ENCODE measurements at places on chromosomes 7 and 10. TPM values are rescaled to one million over a fixed set of nuclear protein-coding genes. Genes with fewer than 3 reads are reported as not detected.

Gene PRKAR2B
- total RNA-seq, result 6.8 TPM

Gene CFAP69
- 3.7 TPM for total RNA-seq

- DNase-seq, result peak; percentile 90
Measured at GRCh38 chr10:100969187-100970075, at the start of gene SEMA4G. TSS of gene SEMA4G (plus strand) at chr10:100969504. CDS start at chr10:100972913, 3,409 bp downstream.

Gene C7orf57
- not detected for total RNA-seq

- no peak for DNase-seq
Measured at GRCh38 chr10:119595134-119595675, 1.6 kb downstream of the TIAL1 start.

DNA sequence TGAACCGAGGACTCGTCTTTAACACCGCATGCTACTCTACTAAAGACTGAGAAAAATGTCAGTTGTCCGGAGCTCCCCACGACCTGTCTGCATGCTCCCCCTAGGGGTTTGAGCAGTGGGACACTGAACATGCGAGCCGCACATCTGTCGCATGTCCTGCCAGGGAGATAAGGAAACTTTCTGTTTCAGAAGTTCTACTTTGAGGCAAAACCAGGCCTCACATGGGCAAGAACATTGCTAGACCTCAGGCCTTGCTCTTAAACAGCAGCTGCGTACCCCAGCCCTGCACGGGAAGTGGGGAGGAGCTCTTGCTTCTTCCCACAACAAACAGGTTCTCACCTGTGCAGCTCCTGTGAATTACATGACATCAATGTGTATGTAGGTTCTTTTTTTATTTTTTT is 30.3 kb upstream of the HERPUD2 start:
- DNase-seq, result no peak

Gene ZNF425
- total RNA-seq, result 5.8 TPM

Gene OR6B1
- not detected for total RNA-seq

DNA sequence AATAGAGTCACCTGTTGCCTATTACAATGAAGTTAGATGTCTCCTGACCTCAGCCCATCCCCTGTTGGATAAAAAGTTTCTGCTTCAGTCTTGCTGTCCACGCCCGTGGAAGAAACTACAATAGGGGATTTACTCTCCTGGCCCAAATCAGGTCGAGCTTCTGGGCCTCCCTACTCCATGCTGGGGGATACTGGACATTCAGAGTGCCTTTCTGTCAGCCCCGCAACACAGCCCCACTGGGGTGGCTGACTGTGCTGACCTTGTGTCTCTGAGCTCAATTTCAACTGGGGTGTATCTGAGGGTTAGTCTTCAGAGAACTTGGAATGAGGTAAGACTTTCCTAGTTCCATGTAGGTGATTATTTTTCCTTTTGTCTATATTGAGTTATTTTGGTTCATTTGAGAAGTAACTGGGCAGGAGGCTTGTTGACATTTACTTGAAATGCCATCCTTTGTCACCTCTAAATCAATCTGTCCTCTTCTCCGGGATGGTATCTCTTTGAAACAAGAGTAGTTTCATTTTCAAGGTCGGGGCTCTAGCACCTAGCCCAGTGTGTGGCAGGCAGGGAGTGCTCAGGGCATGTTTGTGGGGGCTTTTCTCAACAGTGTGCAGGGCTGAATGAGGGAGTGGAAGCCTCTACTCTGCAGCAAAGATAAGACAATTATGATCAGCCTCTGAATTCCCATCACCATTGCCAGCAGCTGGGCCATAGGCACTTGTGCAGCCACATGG is 17.7 kb upstream of the CXCL12 start:
- DNase-seq, result peak; percentile 56

GRCh38 chr7:50595491-50596102 is 30.4 kb upstream of the DDC start:
- no peak for DNase-seq

DNA sequence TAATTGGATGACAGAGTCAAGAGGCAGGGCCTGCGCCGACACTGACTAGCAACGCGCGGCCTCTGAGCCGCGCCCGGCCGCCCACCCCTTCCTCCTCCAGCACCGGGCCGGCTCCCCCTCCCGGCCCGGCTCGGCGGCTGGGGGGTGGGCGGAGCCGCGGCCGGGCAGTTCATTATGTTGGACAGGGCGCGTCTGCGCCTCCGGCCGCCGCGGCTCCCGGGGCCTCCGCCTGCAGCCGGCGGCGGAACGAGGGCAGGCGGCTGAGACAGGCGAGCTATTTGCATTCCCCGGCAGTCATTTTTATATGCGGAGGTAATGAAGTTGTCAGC is 106.7 kb downstream of the SNX10 start:
- DNase-seq, result peak; percentile 52

Gene OPN4
- total RNA-seq, result 0.32 TPM

Gene NUTM2B
- total RNA-seq, result 1.3 TPM

Gene NME8
- not detected for total RNA-seq

Gene RAMP3
- total RNA-seq, result 43.5 TPM

Gene CALU
- 28.7 TPM for total RNA-seq

Gene AGBL3
- total RNA-seq, result 0.80 TPM

Gene VWDE
- not detected for total RNA-seq

DNA sequence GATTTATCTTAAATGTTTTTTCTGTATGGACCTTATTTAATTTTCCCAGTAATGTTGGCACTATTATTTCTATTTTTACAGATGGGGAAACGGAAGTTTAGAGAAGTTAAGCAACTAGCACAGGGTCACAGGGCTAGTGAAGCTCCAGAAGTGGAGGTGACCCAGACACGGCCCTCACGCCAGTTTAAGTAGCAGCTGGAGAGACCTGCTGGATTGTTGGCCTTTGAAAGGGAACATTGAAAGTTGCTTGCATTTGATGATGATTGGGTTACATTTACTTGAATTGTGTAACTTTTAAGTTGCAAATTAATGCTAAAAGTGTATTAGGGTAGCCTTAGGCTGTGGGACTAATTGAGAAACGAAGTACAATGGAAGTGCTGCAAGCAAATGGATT is 25.6 kb downstream of the CDK14 start:
- no peak for DNase-seq

Gene ZRANB1
- total RNA-seq, result 32.1 TPM

Gene UPK3BL1
- 41.8 TPM for total RNA-seq

Gene TUBB8
- total RNA-seq, result not detected

DNA sequence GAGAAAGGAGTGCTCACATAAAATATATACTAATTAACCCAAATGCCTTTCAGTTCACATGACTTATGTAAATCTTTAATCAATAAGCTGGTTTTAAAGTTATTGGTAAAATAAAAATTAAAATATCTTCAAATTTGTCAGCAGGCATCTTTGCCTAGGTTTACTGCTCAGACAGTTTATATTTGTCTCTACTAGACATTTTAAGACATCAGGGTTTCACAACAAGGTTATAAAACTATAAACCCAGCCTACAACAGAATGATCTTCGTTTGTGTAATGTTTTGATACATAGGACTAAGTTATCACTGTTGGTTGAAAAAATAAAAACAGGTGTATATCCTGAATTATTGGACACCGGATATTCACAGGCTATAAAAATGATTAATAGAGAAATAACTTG is 67.4 kb downstream of the TYW1B start:
- no peak for DNase-seq

- DNase-seq, result no peak
Measured at GRCh38 chr7:83105948-83106347, 56.7 kb downstream of the PCLO start.

Gene SLC39A12
- not detected for total RNA-seq

Gene CDC14C
- not detected for total RNA-seq

- DNase-seq, result no peak
Measured at GRCh38 chr10:128025951-128026350, 100.3 kb downstream of the MKI67 start.

Gene CHAT
- total RNA-seq, result not detected

Gene LBX1
- total RNA-seq, result not detected

GRCh38 chr7:55019191-55019690 is 424 bp downstream of the EGFR start:
- DNase-seq, result peak; percentile 95

- DNase-seq, result no peak
Measured at GRCh38 chr7:56007891-56008290, 43.4 kb downstream of the PSPH start.

GRCh38 chr10:54904833-54905232 is 103.8 kb upstream of the PCDH15 start:
- no peak for DNase-seq

DNA sequence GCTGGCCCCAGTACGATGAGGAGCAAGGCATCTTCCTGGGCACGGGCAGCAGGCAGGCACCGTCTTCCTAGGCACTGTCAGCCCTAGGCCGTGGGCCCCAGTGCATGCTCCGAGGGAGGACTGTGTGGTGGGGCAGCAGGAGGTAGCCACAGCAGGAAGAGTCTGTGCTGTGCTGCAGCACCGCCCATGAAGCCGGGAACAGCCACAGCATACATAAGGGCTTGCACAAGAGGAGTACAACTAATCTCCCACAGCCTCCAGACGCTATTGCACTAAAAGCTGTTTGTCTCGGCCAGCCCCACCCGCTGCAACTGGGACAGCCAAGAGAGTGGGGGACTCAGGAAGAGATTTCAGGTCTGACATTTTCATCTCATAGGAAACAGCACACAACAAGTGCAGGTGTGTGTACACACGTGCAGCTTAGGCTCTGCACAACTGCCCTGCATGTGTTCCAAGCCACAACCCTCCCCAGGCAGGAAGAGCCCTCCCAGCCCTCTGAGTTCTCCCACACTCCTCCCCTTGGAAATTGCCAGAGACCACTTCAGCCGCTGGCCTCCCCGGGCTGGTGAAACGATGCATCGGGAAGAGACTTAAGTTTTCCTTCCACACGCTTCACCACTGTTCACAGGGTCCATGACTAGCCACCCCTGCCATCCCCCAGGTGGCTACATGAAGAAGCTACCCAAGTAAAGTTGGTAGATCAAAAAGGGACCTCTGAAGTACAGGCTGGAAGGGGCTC is 88.1 kb upstream of the DDC start:
- peak; percentile 91 for DNase-seq

Gene IL6
- 9.1 TPM for total RNA-seq

Gene TSPAN15
- total RNA-seq, result 12.8 TPM

DNA sequence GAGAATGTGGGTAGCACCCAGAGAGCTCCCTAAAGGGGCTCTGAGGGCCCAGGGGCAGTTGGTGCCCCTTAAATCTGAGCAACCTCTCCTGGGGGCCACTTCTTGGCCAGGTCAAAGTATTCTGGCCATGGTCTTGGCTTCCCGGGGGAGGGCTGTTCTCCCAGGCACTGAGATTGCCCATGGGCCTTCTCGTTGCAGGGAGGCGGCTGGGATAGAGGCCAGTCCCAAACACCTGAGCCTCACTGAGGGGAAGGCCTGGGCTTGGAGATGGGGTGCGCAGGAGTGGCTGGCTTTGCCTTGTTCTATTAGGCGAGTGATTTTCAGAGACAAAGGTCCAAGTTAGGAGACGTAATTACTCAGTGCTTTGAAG is 33.5 kb downstream of the ZNF783 start:
- no peak for DNase-seq

DNA sequence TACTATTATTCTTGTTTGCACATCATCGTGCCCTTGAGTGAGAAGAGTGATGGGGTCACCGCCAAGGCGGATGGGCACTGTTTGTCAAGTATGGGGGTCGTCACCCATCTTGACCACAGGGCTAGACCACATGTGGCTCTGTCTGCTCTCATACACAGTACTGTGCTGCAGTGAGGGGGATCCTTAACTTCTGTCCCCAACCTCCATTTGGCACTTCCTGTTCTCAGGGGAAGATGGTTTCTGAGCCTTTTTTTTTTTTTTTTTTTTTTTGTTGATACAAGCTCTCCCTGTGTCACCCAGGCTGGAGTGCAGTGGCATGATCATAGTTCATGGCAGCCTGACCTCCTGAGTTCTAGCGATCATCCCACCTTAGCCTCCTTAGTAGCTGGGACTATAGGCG is 13.6 kb downstream of the WBP1L start:
- DNase-seq, result no peak

DNA sequence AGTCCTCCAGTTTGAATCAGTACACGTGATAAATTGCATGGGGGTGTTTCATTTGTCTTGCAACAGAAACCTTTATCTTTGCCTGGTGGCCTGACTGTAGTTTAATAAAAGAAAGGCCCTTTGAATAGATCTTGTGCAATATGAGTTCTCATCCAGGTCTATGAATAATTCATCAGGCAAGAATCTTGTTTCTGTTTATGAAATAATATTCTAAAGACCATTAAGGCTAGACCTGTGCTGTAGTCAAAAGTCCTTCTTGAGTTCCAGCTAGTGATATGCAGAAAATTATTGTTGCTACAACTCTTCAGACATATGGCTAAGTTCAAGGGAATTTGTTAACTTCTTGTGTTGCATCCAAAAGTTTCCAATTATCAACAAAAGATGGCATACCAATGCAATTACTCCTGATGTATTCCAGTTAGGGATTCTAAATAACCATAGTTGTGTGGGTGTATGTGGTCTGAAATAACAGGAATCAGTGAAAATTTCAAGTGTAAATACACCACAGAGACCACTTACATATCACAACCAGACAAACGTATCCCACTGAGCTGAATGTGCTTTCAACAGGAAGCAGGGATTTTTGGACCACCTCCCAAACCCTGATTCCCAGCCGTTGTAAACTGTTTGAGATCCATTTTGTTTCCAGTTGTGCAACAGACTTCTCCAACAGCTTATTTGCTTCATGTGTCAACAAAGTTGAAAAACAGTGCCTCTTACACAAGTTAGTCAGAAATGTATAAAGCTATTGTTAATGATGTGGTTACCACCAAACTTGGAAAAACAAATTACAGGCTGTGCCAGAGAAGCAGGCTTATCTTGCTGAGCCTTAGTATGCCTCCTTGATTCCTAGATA is 54.7 kb upstream of the BICC1 start:
- peak; percentile 68 for DNase-seq

DNA sequence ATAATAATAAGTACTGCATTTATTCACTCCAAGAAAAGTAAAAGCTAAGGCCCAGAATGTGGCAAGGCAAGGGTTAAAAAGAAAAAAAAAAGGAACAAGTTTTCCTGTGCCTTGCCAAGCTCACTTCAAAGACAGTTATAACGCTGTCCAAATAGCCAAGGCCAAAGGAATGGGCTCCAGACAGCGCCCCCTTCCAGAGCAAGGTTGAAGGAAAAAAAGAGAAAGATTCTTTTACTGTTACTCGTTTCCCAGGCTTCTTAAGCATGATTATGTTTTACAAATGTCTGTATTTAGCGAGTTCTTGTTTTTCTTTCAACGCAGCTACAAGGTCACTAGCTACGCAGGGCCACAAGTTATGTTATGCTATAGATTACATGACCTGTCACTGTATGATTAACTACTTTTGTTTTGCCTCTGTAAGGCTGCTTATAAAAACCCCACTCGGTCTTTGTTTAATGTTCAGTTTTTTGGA is 9.1 kb upstream of the EIF4H start:
- DNase-seq, result no peak

DNA sequence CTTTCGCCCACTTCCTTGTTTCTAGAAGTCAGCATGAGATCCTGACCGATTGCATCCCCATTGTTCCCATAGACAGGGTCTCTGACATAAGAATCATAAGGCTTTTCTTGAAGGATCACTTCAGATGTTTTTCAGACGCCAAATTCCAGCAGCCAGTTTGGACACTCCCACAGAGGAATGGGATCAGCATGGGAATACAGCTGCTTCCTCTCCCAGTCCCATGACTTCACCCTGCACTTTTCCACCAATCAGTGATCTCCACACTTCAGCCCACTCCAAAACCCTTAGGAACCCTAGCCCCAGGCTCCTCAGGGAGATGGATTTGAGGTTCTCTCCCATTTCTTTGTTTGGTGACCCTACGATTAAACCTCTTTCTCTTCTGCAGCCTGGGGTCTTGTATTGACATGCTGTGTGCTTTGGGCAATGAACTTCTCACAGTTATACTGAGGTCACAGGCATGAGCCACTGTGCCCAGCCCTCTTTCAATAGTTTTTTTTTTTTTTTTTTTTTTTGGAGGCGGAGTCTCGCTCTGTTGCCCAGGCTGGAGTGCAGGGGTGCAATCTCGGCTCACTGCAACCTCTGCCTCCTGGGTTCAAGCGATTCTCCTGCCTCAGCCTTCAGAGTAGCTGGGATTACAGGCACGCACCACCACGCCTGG is 52.8 kb upstream of the CHST3 start:
- DNase-seq, result no peak

All from lower leg skin (tissue), 4 donors.